Naive thymus-derived CD4-positive, alpha-beta T cell (primary cell): ENCODE measurements at places on chromosomes 4 and X. TPM values are rescaled to one million over a fixed set of nuclear protein-coding genes. Genes with fewer than 3 reads are reported as not detected.

DNA sequence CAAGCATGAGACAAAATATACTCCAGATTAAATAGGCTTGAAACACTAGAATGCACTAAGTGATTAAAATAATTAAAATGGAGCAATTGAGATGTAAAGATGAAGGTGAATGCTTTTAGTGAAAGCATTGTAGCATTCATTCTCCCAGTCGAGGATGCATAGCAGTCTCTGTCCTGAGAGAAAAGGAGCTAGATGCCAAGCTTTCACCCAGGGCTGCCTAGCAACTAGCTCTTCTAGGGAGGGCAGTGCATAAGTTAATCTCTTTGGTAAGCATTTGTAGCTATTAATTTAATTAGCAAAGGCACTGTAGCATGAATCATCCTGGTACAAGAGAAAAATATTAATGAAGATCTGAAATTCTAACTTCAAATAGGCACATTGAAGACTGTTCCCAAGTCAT lies 1014.8 kb downstream of the C4orf33 start:
- no peaks in the 10 kb centered on the region for H3K36me3 ChIP-seq
- no peak overlapping the region for H3K27ac ChIP-seq
- no peaks in the 10 kb centered on the region for H3K27me3 ChIP-seq
- no peaks in the 10 kb centered on the region for H3K4me1 ChIP-seq
- H3K4me3 ChIP-seq: no peak overlapping the region
- no peak for DNase-seq

- H3K4me3 ChIP-seq: no peak overlapping the region
- DNase-seq: no peak
- H3K27ac ChIP-seq: no peak overlapping the region
- no peaks in the 10 kb centered on the region for H3K36me3 ChIP-seq
- no peaks in the 10 kb centered on the region for H3K4me1 ChIP-seq
- H3K27me3 ChIP-seq: no peaks in the 10 kb centered on the region
Measured at GRCh38 chrX:148535639-148536038, 35.2 kb downstream of the AFF2 start.

- no peaks in the 10 kb centered on the region for H3K36me3 ChIP-seq
- H3K4me1 ChIP-seq: peaks cover 9% of the 10 kb centered on the region
- no peak overlapping the region for H3K27ac ChIP-seq
Measured at GRCh38 chrX:40462795-40463194, 118.0 kb upstream of the ATP6AP2 start.

The XG gene
- total RNA-seq: 0.71 TPM

DNA sequence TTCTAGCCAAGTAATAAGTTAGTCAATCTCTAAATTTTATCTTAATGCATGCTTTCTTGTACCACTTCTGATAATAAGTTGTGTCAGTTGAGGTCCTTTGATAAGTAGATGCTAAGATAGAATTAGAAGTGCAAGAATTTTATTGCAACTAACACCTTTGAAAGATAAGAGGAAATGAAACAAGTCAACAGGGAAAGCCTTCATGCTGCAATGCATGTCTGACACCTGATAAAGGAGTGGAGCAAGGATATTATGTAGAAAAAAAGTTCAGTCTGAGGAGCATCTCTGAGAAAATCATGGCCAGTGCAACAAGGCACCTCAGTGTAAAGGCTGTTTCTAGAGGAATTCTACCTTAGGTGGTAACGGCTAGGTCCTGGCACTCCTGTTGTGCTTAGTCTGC lies 210.7 kb upstream of the PPP1R2C start:
- DNase-seq: no peak
- no peak overlapping the region for H3K27ac ChIP-seq
- H3K27me3 ChIP-seq: no peaks in the 10 kb centered on the region
- no peak overlapping the region for H3K4me3 ChIP-seq
- no peaks in the 10 kb centered on the region for H3K36me3 ChIP-seq

GRCh38 chrX:63963095-63963784 lies 178.2 kb upstream of the ARHGEF9 start:
- H3K36me3 ChIP-seq: no peaks in the 10 kb centered on the region
- DNase-seq: no peak
- no peak overlapping the region for H3K4me3 ChIP-seq
- no peaks in the 10 kb centered on the region for H3K4me1 ChIP-seq
- no peaks in the 10 kb centered on the region for H3K27me3 ChIP-seq

DNA sequence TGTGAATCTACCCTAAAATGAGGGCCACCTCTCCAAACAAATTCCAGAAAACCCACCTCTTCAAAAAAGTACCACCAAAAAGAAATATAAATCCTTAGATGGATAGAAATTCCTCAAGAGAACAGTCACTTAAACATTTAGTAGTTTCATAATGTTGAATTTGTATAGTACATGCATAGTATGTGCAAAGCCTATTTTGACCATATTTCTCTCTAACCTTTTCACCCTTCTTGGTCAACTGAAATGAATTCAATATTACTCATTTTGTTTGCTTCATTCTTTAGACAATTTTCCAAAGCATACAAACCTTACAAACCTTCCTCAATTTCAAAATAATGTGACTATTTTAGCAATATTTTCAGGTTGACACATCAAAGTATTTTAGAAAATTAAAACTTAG lies 4.1 kb downstream of the RHOXF1 start:
- no peak overlapping the region for H3K4me3 ChIP-seq
- no peak for DNase-seq
- no peak overlapping the region for H3K27ac ChIP-seq

The STATH gene
- total RNA-seq: not detected

- no peak overlapping the region for H3K27ac ChIP-seq
- no peak for DNase-seq
- no peaks in the 10 kb centered on the region for H3K4me1 ChIP-seq
- no peak overlapping the region for H3K4me3 ChIP-seq
- H3K27me3 ChIP-seq: no peaks in the 10 kb centered on the region
- no peaks in the 10 kb centered on the region for H3K36me3 ChIP-seq
Measured at GRCh38 chrX:107729558-107730297, 45.9 kb downstream of the TSC22D3 start.

GRCh38 chr4:121454251-121454979 lies 73.6 kb upstream of the QRFPR start:
- no peak overlapping the region for H3K4me3 ChIP-seq
- DNase-seq: no peak
- peaks cover 5% of the 10 kb centered on the region for H3K27me3 ChIP-seq
- no peak overlapping the region for H3K27ac ChIP-seq

DNA sequence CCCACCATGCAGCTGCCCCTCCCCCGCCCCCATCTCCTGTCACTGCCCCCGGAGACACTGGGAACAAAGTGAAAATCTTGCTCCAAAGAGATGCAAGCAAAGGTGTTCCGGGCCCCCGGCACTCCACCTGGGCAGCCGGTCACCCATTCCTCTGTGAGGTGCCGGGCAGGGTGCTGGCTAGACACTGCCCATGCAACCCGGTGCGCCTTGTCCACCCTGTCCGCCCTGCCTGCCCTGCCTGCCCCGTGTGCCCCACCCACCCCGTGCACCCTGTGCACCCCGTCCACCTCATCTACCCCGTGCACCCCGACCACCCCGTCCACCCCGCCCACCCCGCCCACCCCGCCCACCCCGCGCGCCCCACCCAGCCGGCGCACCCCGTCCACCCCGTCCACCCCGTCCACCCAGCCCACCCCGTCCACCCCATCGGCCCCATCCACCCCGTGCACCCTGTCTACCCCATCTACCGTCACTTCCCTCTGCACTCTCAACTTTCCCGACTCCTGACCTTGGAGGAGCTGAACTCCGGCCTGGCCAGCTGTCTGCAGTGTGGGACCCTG lies 31.9 kb upstream of the FGFR3 start:
- H3K27me3 ChIP-seq: no peaks in the 10 kb centered on the region
- no peak for DNase-seq
- no peak overlapping the region for H3K4me3 ChIP-seq
- no peak overlapping the region for H3K27ac ChIP-seq
- H3K4me1 ChIP-seq: no peaks in the 10 kb centered on the region
- H3K36me3 ChIP-seq: no peaks in the 10 kb centered on the region

GRCh38 chr4:56958111-56958517 lies 19.3 kb downstream of the NOA1 start:
- no peak for DNase-seq
- H3K4me3 ChIP-seq: no peak overlapping the region
- H3K27ac ChIP-seq: no peak overlapping the region
- H3K4me1 ChIP-seq: no peaks in the 10 kb centered on the region

- no peak overlapping the region for H3K4me3 ChIP-seq
- H3K27me3 ChIP-seq: no peaks in the 10 kb centered on the region
Measured at GRCh38 chr4:57448452-57448851, 338.3 kb upstream of the IGFBP7 start.

GRCh38 chr4:120526033-120526432 lies 396.5 kb downstream of the PRDM5 start:
- H3K27me3 ChIP-seq: no peaks in the 10 kb centered on the region
- no peak overlapping the region for H3K27ac ChIP-seq
- H3K36me3 ChIP-seq: no peaks in the 10 kb centered on the region
- no peaks in the 10 kb centered on the region for H3K4me1 ChIP-seq
- no peak for DNase-seq

The ADGRL3 gene
- not detected for total RNA-seq

- no peak for DNase-seq
- no peaks in the 10 kb centered on the region for H3K27me3 ChIP-seq
- H3K36me3 ChIP-seq: no peaks in the 10 kb centered on the region
- no peaks in the 10 kb centered on the region for H3K4me1 ChIP-seq
- H3K27ac ChIP-seq: no peak overlapping the region
Measured at GRCh38 chrX:11337292-11338009, 44.2 kb downstream of the AMELX start.

DNA sequence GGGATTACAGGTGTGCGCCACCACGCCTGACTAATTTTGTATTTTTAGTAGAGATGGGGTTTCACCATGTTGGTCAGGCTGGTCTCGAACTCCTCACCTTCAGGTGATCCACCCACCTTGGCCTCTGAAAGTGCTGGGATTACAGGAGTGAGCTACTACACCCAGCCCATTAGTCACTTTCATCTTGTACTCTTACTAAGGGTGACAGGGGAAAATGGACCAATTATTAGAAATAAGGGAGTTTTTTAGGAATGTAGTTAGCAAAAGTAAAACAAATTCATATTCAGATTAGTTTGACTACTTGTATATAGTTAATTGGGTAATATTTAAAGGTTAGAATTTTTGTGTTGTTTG lies 26.1 kb downstream of the SMARCA5 start:
- H3K36me3 ChIP-seq: peaks cover 24% of the 10 kb centered on the region
- no peaks in the 10 kb centered on the region for H3K4me1 ChIP-seq
- H3K27me3 ChIP-seq: no peaks in the 10 kb centered on the region
- H3K27ac ChIP-seq: no peak overlapping the region
- no peak overlapping the region for H3K4me3 ChIP-seq

- no peaks in the 10 kb centered on the region for H3K27me3 ChIP-seq
- no peak overlapping the region for H3K27ac ChIP-seq
Measured at GRCh38 chr4:71429962-71430361, 91.1 kb downstream of the SLC4A4 start.

GRCh38 chrX:103376979-103377324 lies 614 bp downstream of the BEX3 start:
- no peaks in the 10 kb centered on the region for H3K27me3 ChIP-seq
- no peaks in the 10 kb centered on the region for H3K36me3 ChIP-seq
- peak overlapping the region; percentile 23 for H3K4me3 ChIP-seq
- H3K4me1 ChIP-seq: no peaks in the 10 kb centered on the region

The GAGE1 gene
- not detected for total RNA-seq

GRCh38 chr4:3021127-3021526 lies 53.2 kb downstream of the HTT-AS start:
- no peak overlapping the region for H3K4me3 ChIP-seq
- no peak overlapping the region for H3K27ac ChIP-seq
- no peak for DNase-seq

The CTSO gene
- total RNA-seq: 8.0 TPM

DNA sequence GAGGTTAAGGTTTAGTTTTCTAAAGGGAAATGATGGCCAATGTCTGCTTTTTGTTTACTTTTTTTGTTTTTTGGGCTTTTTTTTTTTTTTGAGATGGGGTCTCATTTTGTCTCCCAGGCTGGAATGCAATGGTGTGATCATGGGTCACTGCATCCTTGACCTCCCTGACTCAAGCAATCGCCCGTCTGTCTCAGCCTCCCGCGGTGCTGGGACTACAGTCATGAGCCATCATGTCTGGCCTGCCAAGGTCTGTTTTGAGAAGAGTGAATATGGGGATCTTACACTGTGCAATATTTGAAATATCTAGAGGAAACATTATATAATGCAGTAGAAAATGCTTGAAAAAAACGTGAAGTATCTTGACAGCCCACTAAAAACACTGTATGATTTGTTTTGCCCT lies 162.5 kb downstream of the GASK1B start:
- no peaks in the 10 kb centered on the region for H3K27me3 ChIP-seq
- no peaks in the 10 kb centered on the region for H3K36me3 ChIP-seq

The CLDN22 gene
- total RNA-seq: not detected

DNA sequence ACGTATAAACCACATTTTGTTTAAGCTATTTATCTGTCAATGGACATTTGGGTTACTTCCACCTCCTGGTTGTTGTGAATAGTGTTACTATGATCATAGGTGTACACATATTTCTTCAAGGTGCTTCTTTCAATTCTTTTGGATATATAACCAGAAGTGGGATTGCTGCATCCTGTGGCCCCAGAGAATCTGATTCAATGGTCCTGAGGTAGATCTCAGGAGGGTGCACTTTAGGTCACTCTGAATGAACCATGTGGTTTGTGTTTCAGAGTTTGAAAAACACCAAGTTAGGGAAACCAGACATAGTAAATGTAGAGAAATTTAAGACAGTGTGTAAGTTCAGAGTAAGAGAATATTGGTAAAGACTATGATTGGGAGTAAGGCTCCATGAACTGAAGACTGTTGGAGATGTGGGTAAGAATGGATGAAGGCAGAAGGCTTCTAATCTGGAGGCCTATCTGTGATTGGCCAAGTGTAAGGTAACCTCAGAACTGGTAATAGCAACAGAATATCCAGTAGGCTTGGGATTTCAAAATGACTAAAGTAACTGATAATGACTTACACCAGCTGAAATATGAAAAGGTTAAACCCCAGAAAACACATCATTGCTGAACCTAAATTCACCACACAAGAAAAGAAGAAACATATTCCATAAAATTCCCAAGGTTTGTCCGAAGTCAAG lies 236.9 kb downstream of the CAMK2D start:
- no peak overlapping the region for H3K4me3 ChIP-seq
- no peaks in the 10 kb centered on the region for H3K4me1 ChIP-seq
- H3K36me3 ChIP-seq: peaks cover 10% of the 10 kb centered on the region
- H3K27me3 ChIP-seq: no peaks in the 10 kb centered on the region
- no peak overlapping the region for H3K27ac ChIP-seq
